ENCODE measurements at places on chromosomes 7 and 10.

DNA sequence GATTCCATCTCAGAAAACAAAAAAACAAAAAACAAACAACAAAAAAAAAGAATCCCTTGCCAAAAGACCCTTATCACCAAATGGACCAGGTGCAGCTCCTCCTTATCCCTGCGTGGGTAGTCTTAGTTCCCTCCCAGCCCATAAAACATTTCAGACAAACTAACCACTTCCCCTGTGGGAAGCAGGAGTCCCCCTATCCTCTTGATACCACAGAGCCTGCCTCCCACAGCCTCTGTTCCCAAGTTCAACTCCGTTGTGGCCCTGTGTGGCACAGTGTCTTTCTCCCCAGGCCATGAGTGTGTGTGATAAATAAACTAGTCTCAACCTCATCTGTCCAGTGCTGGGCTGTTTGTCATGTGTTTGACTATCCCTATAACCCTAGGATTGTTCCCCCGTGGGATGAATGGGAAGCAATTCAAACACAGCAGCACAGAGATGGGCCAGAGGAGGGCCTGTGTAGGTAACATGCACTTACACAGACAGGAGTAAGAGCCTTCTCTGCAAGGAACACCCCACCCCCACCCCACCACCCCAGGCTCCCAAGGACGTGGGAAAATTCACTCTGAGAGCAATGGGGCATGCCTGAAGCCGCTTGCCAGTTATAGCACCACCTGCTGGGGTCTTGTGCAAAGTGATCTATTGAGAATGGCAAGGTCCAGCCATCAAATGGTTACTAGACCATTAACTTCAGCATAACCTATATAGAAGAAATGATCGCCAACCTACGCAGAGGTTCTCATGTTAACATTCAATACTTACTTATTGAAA is 147.1 kb upstream of the GHITM start:
- no peak for DNase-seq

DNA sequence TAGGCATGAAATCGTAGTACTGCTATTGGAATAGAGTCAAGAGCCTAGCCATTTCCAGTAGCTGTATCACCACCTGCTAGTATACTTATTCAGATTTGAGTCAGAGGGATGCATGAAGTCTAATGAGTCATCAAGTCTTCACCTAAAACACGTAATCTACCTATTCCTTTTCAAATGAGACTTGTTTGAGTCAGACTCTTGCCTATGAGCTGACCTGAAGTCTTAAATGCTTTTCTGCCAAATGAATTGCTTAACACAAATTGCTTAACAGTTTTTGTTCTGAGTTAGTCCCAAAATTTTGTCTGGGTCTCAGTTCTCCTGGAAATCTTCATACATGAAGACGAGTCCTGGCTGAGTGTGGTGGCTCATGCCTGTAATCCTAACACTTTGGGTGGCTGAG is 165.2 kb downstream of the GNAT3 start:
- no peak for DNase-seq

- DNase-seq, result no peak
These were observed 12.5 kb downstream of the NUDCD3 start for GRCh38 chr7:44477938-44478337.

DNA sequence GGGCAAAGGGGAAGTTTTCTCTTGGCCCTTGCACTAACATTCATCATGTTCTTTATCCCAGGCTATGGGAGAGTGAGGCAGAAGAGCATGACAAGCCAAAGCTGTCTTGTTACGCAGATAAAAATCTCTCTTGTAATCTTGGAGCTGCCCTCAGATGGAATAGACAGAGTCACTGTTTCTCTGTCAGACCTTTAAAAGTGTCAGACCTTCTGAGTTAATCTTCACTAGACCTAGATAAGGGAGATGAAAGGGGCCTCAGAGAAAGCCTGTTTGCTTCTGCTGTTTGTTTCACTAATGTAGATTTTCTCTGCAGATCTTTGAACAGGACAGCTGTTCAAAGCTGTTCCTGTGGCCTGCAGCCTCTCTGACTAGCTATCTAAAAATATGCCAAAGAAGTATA is 112.9 kb downstream of the KIF20B start:
- DNase-seq, result no peak

GRCh38 chr7:100441641-100442535 is 5.6 kb upstream of the PPP1R35 start:
- DNase-seq, result no peak

DNA sequence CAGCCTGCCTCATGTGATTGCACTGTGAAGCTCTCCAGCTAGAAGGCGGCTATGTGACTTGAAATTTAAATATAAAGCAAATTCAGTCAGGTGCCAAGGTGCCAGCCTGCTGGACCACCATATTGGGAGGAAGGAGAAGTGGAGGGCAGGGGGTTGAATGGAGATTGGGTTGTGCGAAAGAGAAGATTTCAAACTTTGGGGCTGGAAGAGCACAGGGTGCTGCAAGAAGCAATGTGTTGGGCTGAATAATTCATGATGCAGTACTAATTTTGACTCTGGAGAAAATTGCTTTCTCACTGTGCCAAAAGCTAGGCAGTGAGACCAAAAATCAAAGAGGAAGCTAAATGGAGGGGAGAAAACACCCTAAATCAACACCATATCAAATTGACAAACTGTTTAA is 335.3 kb downstream of the NRG3 start:
- DNase-seq, result no peak

- no peak for DNase-seq
These were observed 46.2 kb downstream of the CAV1 start for GRCh38 chr7:116571037-116571436.

DNA sequence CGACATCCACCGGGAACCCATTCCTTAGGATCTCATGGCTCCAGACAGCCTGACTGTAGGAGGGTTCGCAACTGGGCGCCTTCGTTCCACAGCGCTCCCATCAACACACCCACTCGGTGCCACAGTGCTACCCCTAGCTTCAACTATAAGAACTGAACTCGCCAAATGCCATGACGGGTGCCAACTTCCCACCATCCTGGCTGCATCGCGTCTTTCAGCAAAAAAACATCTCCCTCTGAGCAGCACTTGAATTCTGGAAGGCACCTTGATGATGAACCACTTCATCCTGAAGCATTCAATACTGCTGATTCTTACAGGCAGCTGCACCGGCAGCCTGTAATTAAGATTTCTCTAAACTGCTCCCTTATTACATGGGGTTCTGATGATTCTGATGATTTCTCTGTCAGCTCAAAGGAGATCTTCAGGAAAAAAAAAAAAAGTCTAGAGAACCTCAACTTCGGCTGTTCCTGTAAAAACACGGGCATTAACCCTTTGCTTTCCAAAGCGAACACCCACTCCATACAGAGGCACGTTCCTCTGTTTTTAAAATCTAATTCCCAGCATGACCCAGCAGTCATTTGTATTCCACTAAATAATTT is 1.3 kb downstream of the CYTH3 start:
- DNase-seq, result no peak

GRCh38 chr10:42987575-42987974 is 89.3 kb upstream of the RET start:
- DNase-seq, result no peak

DNA sequence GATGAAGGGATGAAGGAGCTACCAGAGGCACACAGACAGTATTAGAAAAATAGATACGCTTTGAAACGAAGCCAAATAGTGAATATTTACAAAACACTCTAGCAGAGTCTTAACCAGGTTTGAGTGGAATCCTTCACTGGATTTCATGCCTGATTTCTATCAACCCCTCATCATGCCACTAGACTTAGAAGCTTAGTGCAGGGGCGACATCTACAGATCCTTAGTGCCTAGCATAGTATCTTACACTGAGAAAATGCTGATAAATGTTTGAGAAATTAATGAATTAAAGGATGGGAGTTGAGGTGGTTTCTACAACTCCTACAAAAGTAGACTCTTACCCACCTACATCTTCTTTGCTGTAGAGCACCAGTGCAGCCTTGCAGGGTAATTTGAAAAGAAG is 54.7 kb upstream of the CCNJ start:
- DNase-seq, result no peak

- no peak for DNase-seq
These were observed 50.0 kb upstream of the KMT2C start for GRCh38 chr7:152485826-152486225.

DNA sequence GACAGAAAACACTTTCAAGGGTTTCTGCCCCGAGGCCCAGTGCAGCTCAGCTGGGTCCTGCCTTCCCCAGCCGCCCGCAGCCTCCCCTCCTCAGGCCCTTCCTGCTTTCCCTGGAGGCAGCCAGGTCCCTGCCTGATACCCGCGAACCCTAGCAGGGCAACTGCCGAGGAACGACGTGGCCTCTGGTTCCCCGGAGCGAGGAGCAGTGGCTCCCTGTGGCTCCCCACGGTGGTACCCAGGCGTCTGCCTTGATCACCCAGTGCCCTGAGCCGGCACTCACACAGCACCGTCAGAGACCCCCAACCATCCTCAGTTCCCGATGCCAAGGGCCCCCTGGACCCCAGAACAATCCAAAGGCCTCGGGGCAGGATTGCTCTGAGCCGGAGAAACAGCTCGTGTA is 58.3 kb downstream of the CFAP46 start:
- DNase-seq, result no peak

DNA sequence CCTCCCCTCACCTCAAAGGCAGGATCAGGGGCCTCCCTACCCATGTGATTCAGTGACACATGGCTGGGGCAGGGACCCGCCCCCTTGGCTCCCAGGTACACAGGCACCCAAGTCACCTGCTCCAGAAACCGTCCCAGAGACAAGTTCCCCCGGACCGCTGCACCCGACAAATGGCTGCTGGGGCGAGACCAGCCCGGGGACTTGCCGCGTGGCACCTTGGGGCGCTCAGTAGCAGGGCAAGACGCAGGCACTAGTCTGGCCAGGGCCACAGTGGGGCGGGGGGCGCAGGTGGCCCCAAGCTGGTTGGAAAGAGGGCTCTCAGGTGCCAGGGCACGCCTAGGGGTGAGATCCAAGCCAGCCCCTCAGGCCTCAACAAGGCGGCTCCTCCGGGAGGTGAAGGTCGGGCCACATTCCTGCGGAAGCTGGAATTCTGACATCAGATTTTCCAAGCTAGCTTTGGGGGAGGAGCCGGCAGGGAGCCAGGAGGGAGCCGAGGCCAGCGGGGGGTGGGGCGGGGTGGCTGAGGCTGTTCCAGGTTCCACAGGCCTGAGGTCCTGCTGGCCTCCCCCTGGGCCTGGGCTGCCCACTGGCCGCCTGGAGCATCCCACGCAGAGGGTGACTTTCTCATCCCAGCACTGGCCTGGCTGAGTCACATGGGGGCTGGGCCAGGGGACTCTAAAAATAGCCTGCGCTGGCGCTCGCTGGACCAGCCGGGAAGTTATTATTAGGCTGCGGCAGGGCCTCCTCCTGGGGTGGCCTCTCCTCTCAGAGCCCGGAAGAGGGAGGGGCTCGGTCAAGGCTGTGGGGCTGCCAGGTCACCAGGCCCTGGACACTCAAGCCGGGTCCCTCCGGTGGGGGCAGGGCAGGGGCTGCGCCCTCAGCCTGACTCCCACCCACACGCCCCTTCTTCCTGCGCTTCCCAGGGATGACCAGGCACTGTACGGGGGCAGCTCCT is 20.5 kb upstream of the INPP5A start:
- DNase-seq, result peak; percentile 69

- DNase-seq, result no peak
These were observed 442.5 kb downstream of the XPNPEP1 start for GRCh38 chr10:109480836-109481235.

DNA sequence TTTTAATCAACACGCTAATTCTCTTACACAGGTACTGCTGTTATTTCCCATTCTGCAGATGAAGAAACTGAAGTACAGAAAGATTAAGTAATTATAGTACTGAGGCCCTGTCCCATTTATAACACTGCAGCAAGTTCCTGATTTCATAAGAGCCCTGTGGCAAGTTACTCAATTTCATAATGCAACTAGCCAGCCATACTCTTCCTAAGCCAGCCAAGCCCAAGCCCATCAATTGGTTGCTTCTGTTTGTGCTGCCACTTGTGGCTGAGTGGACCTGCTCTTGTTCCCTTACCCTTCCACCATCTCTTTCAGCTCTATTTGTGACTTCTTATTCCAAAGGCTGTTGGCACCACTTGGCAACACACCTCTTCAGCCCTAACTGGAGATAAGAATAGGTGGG is 19.7 kb upstream of the PRPF18 start:
- DNase-seq, result no peak

DNA sequence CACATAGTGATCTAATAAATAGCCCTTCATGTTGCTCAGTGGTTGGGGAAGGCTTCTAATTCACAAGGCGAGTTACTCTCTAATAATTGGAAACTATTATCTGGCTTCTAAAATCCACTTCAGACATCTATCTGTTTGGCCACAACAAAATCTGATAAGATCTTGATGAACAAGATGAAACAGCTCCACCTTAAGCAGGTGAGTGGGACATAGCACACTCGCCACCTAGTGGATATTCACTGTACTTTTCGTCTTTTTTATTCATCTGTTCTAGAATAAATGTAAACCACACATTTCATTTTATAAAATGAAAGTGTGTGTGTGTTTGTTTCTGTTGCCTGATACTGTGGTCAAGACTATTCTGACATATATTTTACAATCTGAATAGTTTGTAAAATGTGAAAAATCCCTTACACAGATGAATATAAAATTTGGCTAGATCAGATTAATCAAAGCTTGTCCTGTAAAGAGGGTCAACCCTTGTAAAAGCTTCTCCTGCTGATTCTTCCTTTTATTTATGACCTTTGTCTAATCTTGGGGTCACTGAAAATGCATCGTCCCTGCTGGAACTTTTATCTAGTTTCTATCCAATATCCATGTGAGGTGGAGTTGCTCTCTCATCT is 26.5 kb upstream of the CNTNAP2 start:
- DNase-seq, result no peak

DNA sequence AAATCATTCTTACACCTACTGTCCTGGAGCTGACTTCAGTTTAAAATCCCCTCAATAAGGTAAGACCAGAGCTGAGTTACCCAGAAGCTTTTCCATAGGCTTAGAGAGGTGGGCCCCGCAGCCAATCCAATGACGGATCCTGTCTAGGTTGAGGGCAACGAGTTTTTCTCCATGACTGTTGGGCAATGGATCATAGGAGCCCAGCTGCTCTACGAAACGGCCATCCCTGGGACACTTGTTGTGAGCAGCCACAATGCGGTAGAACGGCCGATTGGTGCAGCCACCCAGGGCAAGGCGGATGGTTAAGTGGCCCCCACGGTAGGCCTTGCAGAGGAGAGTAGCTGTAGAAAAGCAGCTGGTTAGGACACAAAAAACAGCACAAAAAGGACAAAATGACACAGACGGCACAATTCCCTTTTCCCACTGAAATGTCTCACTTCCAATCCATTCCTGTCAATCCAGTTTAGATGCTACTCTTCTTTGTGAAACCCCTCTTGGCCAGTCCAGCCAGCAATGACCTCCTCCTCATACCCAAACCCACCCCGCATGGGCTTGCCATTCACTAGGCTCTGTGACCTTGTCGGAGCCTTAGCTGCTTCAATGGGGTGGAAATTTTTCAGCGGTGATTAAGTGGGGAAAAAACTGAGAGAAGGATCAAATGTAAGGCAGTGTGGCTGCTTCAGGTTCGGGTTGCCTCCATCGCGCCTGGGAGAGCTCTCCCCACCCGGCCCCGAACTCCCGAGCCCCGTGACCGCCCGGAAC is 580 bp downstream of the MRPS16 start:
- DNase-seq, result no peak

Data from HS-27A (cell line).